ENCODE measurements at places on chromosomes 4 and X.

GRCh38 chrX:134019567-134020206, 34.3 kb upstream of the GPC3 start:
- H3K36me3 ChIP-seq: no peaks in the 10 kb centered on the region
- no peak for DNase-seq
- H3K27ac ChIP-seq: no peak overlapping the region

- H3K27me3 ChIP-seq: no peaks in the 10 kb centered on the region
- DNase-seq: no peak
- no peaks in the 10 kb centered on the region for H3K36me3 ChIP-seq
- H3K4me1 ChIP-seq: peaks cover 6% of the 10 kb centered on the region
- no peak overlapping the region for H3K27ac ChIP-seq
Observed at GRCh38 chr4:71066737-71067716, 73.6 kb downstream of the DCK start.

DNA sequence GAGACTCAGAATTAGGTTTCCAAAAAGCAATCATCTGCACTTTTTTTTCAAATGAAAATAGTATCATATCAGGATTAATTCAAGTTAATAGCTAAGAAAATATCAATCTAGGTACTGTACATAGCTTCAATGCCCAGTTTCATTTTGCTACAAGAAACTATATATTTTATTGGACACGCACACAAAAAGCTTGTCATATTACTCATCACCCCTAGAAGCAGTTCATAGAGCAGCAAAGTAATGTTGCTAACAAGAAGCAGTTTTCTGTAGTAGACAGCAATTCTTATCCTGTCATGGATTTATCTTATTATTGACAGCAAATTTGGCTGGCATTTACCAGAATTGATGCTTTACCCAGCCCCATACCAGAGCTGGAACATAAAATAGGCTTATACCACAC, 52.3 kb upstream of the LSM6 start:
- no peak overlapping the region for H3K27ac ChIP-seq
- no peak overlapping the region for H3K4me3 ChIP-seq
- DNase-seq: no peak
- peaks cover 9% of the 10 kb centered on the region for H3K36me3 ChIP-seq
- peaks cover 4% of the 10 kb centered on the region for H3K4me1 ChIP-seq
- H3K27me3 ChIP-seq: peaks cover 8% of the 10 kb centered on the region

GRCh38 chr4:182384631-182385091, 141.5 kb downstream of the TENM3 start:
- no peaks in the 10 kb centered on the region for H3K36me3 ChIP-seq
- H3K4me3 ChIP-seq: no peak overlapping the region
- no peaks in the 10 kb centered on the region for H3K4me1 ChIP-seq
- H3K27me3 ChIP-seq: peaks cover 17% of the 10 kb centered on the region
- no peak for DNase-seq
- peak overlapping the region; percentile 46 for H3K27ac ChIP-seq

DNA sequence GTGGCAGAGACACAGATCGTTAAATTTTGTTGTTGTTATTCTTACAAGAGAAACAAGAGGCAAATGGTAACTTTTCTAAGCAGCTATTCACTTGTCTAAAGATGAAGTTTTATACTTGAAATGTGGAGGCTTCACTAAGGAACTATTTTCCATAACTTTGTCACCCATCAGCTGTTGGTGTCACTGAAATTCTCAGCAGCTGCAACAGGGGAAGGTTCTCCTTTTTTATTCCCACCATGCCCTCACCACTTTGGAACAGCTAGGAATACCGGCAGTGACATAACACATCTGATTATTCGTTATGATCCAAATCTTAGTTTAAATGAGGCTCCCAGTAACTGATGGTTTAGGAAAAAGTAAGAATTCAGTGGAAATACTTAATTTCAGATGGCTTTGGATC, 147.0 kb upstream of the LEF1 start:
- H3K27ac ChIP-seq: no peak overlapping the region
- no peak overlapping the region for H3K4me3 ChIP-seq
- H3K36me3 ChIP-seq: no peaks in the 10 kb centered on the region
- H3K27me3 ChIP-seq: no peaks in the 10 kb centered on the region
- no peaks in the 10 kb centered on the region for H3K4me1 ChIP-seq

- H3K27ac ChIP-seq: no peak overlapping the region
- H3K4me1 ChIP-seq: no peaks in the 10 kb centered on the region
- peaks cover 9% of the 10 kb centered on the region for H3K36me3 ChIP-seq
- H3K27me3 ChIP-seq: no peaks in the 10 kb centered on the region
- no peak for DNase-seq
Observed at GRCh38 chr4:169741569-169741968, 16.2 kb downstream of the HPF1 start.

GRCh38 chrX:107102980-107103379, 15.6 kb downstream of the RBM41 start:
- H3K4me3 ChIP-seq: no peak overlapping the region
- H3K4me1 ChIP-seq: no peaks in the 10 kb centered on the region
- no peaks in the 10 kb centered on the region for H3K36me3 ChIP-seq
- no peaks in the 10 kb centered on the region for H3K27me3 ChIP-seq
- H3K27ac ChIP-seq: no peak overlapping the region

DNA sequence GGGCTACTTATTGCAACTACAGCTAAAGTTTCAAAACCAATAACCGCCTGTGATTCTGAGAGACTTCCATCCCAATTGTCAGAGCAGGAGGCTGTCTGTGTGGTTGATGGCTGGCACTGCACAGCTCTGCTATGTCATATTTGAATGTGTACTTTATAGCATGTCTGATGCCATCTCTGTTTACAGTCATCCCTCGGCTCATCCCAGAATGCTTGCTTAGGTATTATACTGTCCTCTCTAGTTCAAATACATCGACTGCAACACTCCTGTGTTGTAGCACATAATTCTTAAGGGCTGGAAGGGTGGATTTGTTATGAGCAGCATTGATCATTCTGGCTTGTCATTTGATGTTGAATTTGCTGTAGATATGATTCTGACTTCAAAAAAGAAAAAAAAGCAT, 1617.5 kb upstream of the TENM3 start:
- H3K36me3 ChIP-seq: no peaks in the 10 kb centered on the region
- no peak overlapping the region for H3K4me3 ChIP-seq
- H3K27me3 ChIP-seq: no peaks in the 10 kb centered on the region
- no peak for DNase-seq
- no peaks in the 10 kb centered on the region for H3K4me1 ChIP-seq

GRCh38 chr4:54924891-54925290, 200.5 kb downstream of the KDR start:
- no peaks in the 10 kb centered on the region for H3K4me1 ChIP-seq
- DNase-seq: no peak
- no peaks in the 10 kb centered on the region for H3K27me3 ChIP-seq
- H3K36me3 ChIP-seq: no peaks in the 10 kb centered on the region
- no peak overlapping the region for H3K4me3 ChIP-seq
- no peak overlapping the region for H3K27ac ChIP-seq

DNA sequence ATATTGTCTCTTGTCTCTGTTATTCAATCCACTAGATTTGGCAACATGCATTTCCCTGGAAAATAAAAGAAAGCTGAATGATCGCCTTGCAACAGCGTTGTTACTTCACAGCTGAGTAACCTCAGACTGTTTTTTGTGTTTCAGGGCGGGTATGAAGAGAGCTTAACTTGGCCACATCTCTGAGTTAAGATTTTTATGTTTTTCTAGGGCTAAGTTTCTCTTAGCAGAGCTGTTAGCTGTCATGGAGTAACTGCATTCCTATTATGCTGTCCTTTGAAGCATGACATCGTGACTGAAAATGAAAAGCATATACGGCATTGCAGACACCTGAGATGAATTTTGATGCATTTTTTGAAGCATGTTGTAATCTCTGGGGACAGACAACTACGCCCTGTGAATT, 1798.9 kb downstream of the PCDH7 start:
- H3K27me3 ChIP-seq: no peaks in the 10 kb centered on the region
- H3K27ac ChIP-seq: no peak overlapping the region
- H3K4me3 ChIP-seq: no peak overlapping the region
- no peaks in the 10 kb centered on the region for H3K36me3 ChIP-seq
- DNase-seq: no peak

DNA sequence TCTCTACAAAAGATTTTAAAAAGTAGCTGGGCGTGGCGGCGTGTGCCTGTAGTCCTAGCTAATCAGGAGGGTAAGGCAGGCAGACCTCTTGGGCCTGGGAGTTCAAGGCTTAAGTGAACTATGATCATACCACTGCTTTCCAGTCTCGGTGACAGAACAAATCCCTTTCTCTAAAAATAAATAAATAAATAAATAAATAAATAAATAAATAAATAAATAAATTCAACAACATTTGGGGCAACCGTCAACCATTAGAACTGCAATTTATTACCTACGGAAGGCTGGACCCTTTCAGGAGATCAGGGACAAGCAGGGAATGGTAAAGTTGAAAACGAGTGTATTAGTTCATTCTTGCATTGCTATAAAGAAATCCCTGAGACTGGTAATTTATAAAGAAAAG, 136.2 kb upstream of the USP9X start:
- H3K36me3 ChIP-seq: no peaks in the 10 kb centered on the region
- no peaks in the 10 kb centered on the region for H3K27me3 ChIP-seq
